Stimulated activated CD4-positive, alpha-beta T cell treated with anti-CD3 and anti-CD28 coated beads, Interleukin-15, amount 100 ng/mL, for 24 hours (primary cell): ENCODE measurements at places on chromosomes 5 and 9.

GRCh38 chr9:32742296-32742695 is 41.0 kb upstream of the TMEM215 start:
- DNase-seq = no peak

DNA sequence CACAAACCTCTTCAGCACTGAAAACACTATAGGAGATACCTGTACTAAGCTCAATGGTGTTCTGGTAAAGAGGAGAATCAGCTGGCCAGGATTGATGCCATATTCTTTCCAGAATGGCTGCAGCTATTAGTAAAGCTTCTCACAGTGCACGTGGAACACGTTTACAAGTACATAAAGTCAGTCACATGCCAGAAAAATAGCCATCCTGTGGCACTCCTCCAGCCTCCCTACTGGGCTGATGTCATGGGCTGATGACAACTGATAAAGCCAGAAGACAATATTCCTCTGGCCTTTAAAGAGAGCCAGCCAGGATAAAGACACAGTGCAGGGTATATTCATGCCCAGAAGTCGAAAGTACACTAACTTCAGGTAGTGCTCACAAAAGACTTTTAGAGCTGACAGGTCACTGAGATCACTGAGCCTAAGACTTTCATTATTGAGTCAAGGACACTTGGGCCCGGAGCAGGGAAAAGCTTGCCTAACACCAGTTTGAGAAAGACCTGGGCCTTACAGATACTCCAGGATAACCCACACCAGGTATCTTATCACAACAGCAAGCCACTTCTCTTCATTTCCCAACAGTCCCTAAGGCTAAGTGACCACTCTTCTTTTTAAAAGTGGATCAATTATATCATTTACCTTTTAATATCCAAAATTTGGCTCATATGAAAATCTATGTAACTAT is 29.4 kb downstream of the ABITRAM start:
- DNase-seq = no peak

GRCh38 chr5:169744336-169744735 is 107.3 kb downstream of the DOCK2 start:
- DNase-seq = no peak

- no peak for DNase-seq
Measured at GRCh38 chr9:118330191-118330986, 626.2 kb downstream of the TLR4 start.

DNA sequence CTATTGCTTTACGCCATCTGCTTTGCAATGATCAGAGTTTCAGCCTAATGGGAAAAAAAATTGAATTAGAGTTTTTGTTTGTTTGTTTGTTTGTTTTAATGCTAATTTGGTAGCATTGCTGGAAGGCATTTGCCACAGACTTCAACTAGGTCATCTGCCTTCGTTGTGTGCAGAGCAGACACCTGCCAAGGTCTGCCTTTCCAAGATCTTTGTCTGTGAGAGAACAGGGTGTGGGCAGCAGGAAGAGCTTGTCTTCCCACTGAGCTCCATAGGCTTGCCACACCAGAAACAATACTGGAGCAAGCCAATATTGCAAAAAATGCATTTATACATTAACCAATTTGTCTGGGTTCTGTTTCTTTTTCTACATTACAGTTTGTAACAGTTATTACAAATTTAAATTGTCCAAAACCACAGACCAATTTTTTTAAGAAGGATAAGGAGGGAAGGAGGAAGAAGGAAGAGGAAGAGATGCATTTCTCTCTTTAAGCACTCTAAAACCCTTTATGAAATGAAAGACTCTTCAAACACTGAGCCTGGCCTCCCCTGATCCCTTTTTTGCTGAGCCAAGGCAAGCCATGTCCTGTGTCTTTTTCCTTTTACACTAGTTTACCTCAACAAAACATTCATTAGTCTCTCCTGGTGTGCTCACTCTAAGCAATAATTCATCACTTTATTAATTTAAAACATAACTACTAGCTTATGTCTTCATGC is 210.5 kb downstream of the SNX18 start:
- no peak for DNase-seq

- DNase-seq = no peak
Measured at GRCh38 chr5:143506836-143507552, 103.5 kb upstream of the NR3C1 start.

DNA sequence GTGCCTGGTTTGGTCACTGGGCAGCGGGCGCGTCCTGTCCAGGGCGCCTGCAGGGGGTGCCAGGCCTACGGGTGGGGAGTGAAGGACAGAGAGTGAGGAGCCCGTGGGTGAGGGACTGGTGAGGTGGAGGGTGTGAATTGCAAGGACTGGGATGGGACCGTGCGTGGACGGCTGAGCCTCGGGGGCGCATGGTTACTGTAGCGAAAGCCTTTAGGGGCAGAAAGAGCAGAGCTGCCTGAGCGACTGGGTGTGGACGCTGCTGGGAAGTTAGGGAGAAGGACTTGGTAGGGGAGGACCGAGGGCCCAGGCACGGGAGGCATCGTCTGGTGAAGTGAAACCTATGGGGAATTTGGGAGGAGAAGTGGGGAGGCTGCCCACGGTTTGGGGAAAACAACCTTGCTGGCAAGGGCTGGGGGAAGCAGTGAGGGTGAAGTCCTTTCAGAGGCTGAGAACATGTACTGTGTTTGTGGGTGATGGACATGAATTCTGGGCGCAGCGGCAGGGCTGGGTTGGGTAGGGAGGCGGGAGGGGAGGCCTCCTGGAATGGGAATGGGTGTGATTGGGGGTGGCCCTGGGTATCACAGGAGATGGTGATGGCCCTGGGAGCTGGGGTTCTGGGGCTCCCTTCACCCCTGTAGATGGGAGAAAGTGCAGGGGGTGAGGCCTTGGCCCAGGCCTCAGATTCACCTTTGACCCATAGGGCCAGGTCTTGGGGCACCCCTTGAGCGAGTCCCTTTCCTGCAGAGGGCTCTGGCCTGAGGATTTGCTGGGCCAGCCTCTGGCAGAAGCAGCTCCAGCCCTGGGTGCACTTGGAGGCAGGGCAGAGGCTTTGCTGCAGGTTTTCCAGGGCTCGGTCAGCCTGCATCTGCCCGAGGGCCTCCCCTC is 1.7 kb upstream of the TOR4A start:
- DNase-seq = no peak

DNA sequence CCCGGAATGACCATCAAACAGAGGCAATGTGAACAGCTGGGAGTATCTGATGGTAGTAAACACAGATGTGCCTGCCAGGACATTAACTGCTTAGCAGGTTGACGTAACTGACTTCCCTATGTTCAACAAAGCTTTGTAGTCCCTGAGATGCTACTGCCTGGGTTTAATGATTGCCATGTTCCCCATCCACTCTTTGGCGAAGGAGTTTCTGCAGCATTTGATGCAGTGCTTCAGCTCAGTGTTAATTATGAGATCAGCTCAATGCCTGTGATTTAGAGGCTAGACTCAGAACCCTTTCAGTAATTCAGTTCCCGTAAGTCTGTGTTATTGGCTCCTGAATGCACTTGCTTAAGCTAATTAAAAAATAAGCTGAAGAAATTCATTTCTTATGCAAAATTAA is 547.3 kb upstream of the ZNF608 start:
- DNase-seq = no peak

- DNase-seq = peak; percentile 69
Measured at GRCh38 chr9:136399176-136400037, 563 bp downstream of the SNAPC4 start.

GRCh38 chr5:124650147-124650561 is 96.3 kb downstream of the ZNF608 start:
- no peak for DNase-seq

DNA sequence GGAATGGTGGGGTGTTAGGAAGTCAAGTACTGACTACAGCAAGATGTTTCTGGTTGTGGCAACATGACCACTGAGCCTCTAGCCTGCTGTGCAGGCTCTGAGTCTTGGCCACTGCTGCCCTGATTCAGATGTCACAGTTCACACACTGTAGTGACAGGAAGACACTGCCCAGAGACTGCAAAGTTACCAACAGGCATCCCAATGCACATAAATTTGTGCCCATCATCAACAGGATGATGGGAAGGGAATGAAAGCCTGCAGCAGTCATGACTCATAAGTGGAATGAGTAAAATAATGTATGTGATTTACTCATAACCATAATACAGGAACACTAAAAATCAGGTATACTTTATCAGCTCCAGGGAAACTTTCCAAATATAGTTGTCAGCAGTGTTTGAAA is 251.6 kb upstream of the HAPLN1 start:
- no peak for DNase-seq

GRCh38 chr9:5868235-5868634 is 22.5 kb upstream of the MLANA start:
- DNase-seq = no peak

DNA sequence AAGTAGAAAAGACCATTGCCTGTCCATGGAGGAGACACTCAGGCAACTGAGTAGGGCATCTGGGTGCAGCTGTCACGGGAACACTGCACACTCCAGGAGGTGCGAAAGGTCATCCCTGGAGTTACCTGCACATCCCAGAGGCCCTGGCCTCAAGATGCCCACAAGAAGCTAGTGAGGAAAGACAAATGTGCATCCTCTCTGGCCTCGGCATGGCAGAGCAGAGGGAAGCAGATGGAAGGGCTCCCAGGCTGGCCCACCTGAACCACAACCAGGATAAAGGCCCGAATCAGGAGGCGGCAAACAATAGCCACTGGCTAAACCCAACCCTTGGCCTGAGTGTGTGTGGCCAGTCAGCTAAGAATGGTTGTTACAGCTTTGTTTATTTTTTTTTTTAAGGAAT is 231.7 kb downstream of the SYK start:
- no peak for DNase-seq

GRCh38 chr5:75584641-75585040 is 26.6 kb upstream of the ANKDD1B start:
- DNase-seq = no peak

- DNase-seq = no peak
Measured at GRCh38 chr5:65171645-65172044, 310.1 kb downstream of the ADAMTS6 start.

DNA sequence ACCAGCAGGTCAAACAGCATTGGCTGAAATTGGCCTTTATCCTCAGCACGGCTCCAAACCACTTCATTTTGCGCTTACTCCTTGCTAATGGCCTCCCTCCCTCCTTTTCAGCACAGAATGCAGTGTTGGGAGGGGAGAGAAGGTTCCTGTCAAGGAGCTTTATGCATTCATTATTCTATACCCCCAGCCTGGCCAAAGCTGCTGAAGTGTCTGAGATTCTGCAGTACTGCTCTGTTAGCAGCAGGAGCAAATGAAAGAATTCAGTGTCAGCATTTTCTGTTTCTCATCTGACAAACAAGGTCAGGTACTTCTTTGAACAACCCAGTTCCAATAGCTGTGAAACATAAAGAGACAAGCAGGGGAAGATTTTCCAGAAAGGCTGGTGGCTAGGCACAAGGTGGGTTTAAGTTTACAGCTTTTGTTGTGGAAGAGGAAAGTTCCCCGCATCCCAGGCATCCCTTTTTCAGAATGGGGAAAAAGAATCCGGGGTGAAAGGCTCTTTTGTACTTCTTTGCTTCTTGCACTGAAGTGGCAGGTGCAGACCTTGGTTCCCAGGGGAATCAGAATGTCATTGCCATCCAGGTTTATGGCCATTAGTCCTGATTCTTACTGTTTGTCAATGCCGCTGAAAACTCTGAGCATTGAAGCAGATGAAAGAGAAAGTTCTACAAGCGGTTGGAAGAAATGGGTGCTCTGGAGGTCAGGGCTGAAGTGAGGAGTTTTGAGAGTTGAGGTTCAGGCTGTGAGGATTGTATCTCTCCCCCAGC is 109.3 kb upstream of the APC start:
- no peak for DNase-seq

- no peak for DNase-seq
Measured at GRCh38 chr9:35484406-35484805, 5.5 kb upstream of the RUSC2 start.

DNA sequence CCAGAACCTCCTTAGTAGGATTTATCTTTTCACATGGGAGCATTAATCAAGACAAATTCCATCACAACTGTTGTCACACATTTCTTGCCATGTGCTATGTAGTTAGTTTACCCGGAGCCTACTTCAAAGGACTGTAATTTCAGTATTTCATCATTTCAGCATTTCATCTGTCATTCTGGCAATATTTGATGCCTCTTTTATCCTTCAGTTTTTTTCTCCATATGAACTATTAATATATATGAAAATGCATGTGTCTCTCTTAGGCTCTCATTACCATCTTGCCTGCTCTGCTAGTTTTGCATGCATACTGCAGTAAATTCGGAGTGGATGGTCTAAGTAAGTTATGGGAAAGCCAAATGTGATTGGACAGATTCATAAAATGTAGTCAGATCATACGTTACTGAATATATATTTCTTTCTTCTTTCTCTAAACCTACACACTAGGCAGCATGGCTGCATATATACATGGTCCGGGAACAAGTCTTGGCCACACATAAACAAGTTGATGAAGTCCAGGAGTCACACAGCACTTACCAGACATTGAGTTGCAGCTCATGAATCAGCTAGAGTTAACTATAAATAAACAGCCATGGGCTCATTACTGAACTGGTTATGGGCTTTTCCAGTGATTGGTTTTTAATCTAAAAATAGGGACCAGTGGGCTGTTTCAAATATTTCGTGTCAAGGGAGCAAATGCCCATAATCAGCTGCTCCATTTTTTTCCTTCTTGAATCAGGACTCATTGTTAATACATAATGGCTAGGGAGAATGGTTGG is 46.6 kb downstream of the SPATA31D1 start:
- no peak for DNase-seq

DNA sequence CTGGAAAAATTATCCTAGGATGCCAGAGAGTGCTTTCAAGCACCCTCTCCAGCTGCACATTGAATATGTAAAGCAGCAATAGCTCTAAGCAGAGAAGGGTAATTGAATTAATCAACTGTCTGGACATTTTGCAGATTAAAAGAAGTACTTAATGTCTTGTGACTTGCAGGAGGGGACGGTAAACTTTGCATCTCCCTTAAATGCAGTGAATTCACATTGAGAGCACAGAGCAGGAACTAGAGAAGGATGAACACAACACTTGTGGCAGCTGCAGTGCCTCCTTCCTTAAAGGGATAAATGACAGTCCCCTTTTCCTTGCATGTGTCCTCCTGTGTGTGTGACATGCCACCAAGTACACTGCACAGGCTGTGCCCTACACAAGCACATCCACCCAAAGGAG is 7.4 kb upstream of the CDK5RAP2 start:
- no peak for DNase-seq

DNA sequence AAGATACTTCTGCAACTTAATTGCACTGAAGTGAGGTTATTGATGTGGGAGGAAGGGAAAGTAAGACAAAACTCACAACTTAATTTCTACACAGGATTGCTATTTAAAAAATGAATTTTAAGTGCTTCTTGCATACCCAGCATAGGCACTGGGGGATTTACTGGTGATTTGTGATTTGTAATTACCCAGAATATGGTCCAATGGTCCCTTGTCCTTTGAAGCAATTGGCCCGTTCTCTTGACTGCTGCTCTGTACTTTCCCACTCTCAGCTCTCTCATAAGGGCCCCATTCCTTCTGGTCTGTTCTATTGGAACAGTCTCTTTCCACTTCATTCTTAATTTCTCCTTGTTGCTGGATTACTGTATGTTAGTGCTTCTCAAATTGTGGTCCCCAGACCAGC is 75.4 kb upstream of the SPATA31D4 start:
- no peak for DNase-seq

DNA sequence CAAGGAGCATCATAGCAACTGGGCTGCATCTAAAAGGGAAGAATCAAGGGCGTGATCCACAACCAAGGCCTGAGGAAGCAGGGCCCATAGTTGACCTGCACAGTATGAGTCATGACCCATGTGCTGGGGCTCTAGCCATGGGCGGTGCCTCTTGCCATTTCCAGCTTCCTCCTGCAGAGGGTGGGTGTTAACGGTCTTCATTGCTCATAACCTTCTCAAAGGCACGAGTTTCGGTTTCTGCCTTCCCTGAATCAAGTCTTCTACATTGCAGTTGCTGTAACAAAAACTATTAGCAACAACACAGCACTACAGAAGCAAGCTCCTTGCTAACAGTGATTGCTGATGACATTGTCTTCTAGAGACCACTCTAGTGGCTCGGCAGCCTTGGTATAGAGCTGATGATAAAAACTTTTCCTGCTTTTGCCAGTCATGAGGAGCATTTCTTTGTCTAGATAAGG is 66.9 kb downstream of the CTSL start:
- peak; percentile 71 for DNase-seq
